ENCODE measurements at places on chromosomes 13 and 19.

- DNase-seq = no peak
Measured at GRCh38 chr13:94329754-94330551, 149.5 kb downstream of the DCT start.

- no peak for DNase-seq
Measured at GRCh38 chr19:53871454-53871853, 3.8 kb downstream of the MYADM start.

GRCh38 chr13:20995245-20995838 is 66.0 kb downstream of the LATS2 start:
- no peak for DNase-seq

GRCh38 chr13:34411894-34412293 is 530.2 kb upstream of the NBEA start:
- DNase-seq = no peak

DNA sequence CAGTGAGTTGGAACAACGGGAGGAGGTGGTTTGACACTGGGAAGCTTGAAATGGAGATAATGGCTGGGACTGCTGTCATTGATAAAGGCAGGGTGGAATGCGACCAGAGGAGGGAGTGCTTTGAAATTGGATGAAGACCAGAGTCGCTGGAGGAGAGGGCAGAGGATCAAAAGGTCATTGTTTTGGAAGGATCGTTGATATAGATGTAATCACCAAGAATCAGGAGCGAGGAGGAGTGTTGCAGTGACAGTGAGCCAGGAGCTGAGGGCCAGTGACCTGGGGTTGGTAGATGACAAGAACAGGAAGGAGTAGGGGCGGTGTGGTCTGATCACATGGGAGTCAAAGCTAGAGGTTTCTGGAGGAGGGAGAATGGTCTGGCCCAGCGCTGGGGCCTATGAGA is 25.3 kb downstream of the TM9SF2 start:
- no peak for DNase-seq

DNA sequence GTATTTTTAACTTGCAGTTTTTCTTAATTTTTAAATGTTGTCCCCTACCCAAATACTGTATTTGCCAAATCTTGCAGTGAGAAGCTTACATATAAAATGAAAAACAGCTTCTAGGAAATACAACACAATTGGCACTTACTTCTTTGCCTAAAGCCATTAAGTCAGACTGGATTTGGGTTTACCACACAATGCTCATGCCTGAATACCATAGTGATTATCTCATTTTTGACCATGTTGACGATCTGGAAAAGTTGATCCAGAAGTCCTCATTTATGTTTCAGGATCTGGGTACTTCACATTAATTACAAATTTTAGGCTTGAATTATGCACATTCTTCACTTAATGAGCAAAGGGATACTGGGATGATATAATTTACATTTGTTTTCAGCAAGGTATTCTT is 2.4 kb downstream of the RNF6 start:
- DNase-seq = no peak

GRCh38 chr19:54329476-54330165 is 9.3 kb downstream of the LILRA4 start:
- no peak for DNase-seq

DNA sequence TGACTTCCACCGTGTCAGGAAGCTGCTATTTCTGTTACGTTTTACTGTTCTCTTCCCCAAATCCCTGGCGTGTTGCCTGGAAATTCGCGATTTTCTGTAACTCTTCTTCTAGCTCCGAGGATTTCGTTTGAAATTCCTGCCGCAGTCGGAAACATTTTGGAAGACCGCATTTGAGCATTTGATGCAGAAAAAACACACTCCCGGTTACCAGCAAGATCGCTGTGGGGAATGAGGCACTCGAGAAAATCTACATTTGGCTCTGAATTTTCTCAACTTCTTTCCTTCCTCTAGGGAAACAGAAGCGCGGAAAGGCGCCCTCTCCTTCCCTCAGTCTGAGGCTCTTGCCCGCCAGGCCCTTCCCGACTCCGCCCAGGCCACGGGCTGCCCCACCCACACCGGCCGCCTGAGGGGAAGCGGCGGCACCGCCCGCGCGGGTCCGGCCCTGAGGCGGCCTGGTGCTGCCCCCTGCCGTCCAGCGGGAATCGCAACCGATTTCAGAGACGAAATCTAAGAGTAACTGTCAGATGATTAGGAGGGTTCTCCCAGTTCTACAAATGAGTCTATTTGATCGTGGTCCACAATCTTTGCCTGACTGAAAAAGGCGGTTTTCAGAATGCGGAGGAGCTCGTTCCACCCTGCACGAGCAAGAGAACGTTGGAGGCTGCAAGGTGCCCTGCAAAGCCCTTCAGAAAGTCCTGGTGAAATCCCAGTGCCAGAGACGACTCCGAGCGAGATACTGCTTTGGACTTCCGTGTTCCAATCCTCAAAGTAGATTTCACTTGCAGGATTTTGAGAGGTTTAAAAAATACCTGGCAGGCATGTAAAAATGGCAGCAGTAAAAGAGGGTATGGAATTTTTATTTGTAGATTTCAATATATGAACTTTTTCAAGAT is 18.4 kb upstream of the TUBGCP3 start:
- DNase-seq = peak; percentile 67

DNA sequence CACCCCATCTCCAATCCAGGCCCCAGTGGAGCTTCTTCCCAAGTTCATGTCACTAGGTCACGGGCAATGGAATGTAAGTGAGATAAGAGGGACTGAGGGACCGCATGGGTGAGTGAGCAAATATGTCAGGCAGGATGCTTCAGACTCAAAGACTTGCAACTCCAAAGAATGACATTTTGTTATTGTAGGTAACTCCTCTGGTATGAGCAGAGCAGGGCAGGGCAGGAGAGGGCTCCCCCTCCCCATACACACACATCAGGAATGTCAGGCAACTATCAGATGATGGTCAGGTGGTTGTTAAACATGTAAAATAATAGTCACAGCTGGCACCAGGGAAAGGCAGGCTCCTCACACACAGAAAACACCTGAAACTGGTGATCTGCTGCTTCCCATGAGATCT is 10.6 kb downstream of the ERVV-2 start:
- no peak for DNase-seq

- DNase-seq = no peak
Measured at GRCh38 chr13:27339299-27339698, 68.7 kb downstream of the RASL11A start.

DNA sequence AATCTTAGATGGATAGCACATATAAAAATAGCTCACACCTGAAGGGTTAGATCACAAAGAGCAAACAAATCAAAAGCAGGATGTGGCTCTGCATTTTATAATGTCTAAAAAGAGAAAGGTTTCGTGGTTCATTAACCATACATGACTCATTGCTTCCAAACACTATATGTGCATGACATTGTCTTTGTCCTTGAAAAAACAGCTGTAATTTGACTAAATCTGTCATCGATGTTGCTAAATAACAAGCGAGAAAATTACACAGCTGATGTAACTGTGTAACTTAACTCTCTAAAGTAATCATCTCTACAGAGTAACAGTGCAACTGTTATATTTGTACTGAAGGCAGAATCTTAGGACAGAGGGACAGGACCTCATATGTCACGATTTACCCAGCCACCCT is 383.1 kb upstream of the GPC6 start:
- peak; percentile 82 for DNase-seq

GRCh38 chr19:32924200-32924599 is 47.6 kb downstream of the CEP89 start:
- no peak for DNase-seq

DNA sequence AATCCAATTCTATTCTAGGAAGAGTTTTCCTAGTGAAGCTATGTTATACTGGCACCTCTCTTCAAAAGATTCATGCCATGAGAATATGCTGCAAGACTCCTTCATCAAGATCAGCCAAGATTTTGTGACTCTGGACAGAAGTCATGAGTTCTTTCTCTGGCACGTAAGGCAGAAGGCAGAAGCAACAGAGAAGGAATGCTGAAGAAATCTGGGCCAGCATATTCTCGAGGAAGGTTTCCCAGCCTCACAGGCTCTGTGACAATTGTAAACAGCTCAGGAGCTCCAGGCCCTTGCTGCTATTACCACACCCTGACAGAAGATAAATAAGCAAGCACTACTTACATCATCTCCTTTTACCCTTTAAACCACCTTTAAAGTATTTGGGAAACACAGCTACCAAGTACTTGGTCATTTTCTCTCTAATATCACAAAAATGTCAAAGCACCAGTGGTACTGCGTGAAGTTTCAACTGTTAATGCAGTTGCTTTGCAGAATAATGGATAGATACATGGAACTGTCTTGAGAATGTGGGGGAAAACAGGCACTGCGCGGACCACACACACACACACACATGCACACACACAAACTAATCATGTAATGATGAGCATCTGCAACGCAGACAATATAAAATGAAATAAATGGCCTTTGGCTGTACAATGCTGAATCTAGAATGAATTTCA is 55.4 kb downstream of the INTS6 start:
- no peak for DNase-seq

- no peak for DNase-seq
Measured at GRCh38 chr19:56124578-56124977, 3.5 kb upstream of the ZNF787 start.

- DNase-seq = no peak
Measured at GRCh38 chr13:108755083-108755482, 125.7 kb downstream of the MYO16 start.

GRCh38 chr13:108120856-108121255 is 94.5 kb downstream of the LIG4 start:
- no peak for DNase-seq

DNA sequence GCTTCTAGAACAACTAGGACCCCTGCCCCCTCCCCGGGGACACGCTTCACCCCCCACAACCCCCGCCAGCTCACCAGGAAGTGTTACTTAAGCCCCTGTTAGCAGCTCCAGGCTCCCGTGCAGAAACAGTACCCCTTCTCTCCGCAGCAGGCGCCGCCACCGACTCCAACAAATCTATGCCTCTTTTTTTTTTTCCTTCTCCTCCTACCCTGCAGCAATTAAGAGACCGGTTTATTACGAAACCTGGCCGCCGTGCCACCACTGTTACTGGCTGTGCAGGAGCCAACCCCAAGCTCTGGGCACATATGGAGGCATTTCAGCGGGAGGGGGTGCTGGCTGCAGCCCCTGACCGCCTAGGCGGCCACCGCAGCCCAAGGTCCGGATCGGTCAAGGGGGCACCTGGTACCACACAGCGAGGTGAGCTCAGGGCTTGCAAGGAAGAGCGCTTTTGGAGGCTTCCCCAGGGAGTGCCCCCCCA is 2.4 kb downstream of the GADD45B start:
- no peak for DNase-seq

DNA sequence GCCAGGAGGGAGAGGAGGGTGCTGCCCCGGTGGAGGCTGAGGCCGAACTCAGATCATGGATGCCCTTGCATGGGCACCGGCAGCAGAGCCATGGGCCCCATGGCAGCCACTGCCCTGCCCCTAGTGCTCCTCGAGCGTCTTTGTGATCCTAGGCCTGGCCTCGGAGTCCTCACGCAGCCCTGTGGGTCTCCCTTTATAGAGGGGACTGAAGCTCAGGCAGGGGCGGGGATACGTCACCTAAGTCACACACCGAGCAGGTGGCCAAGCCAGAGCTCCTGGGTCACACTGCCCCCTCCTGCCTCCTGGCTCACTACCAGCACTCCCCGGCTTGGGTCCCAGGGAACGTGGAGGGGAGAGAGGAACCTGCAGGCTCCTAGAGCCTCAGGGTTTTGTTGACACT is 28.7 kb downstream of the DHX34 start:
- no peak for DNase-seq

GRCh38 chr19:42942187-42942789 is 5.3 kb upstream of the PSG7 start:
- no peak for DNase-seq

DNA sequence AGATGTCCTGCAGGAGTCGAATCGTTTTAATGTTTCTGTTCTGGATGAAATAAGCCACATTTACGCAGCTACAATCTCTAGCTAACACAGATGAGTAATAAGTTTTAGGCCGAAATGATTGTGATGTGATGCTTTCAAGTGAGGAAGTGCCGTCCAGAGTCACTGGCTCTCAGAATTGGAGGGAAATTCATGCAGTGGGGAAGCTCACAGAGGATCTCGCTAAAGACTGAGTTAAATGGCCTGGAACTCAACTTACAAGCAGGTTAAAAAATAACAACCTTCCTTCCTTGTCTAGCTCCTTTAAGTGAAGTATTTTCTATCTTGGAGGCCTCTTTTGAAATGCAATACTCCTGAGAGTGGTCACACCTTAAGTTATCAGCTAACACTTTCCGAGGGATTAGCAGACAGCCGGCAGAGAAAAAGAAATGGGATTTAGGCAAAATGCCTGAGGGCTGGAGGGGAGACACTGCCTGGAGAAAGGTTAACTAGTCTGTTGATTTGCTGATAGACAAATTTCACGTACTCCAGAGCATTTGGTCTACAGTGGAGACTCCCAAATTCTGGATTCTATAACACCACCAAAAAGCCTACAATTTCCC is 74.2 kb downstream of the IRS2 start:
- no peak for DNase-seq

- DNase-seq = no peak
Measured at GRCh38 chr13:57644106-57644505, 12.6 kb downstream of the PCDH17 start.

DNA sequence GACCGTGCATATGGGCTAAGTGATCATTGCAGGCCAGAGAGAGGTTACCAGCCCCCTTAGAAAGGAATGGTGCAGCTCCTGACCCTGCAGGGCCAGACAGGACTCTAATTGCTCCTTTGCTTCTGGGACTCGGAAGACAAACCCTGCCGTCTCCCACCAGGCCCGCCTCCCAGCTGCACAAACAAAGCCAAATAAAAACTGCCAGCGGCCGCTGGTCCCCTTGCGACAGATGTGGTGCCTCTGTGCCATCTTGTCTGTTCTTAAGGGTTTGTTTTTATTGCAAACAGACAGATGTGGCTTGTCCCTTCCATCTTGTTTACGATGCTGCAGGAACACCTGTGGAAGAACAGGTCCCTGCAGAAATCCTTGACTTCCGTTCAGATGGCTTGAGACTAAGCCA is 434.4 kb upstream of the TSHZ3 start:
- no peak for DNase-seq

GRCh38 chr13:106819413-106820180 is 251.7 kb upstream of the ARGLU1 start:
- DNase-seq = no peak

DNA sequence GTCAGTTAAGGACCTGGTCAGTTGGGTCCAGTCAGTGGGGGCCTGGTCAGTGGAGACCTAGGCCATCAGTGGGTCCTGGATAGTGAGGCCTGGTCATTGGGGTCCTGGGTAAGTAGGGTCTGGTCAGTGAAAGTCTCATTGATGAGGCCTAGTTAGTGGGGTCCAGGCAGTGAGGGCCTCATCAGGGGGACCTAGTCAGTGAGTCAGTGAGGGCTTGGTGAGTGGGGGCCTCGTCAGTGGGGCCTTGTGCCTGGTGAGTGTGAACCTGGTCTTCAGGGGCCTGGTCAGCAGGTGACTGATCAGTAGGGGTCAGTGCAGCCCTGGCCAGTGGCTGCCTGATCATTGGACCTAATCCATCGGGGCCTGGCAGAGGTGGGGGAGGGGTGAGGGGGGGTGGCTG is 42.6 kb upstream of the TPM4 start:
- no peak for DNase-seq

DNA sequence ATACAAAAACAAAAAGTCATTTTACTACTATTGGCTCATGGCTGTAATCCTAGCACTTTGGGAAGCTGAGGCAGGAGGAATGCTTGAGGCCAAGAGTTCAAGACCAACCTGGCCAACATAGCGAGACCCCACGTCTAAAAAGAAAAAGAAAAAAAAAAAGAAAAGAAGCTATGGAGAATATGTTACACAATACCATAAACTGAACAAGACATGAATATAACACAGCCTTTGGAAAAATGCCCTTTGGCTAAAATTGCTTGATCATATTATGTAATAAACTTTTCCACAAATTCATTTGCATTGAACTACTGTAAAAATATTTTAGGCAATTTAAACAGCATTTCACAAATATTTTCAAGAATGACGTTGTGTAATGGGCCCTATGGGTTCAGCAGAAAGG is 3.7 kb upstream of the ZNF415 start:
- DNase-seq = no peak

GRCh38 chr13:60402022-60402421 is 5.0 kb downstream of the TDRD3 start:
- DNase-seq = no peak

All from NCI-H2081 treated with DMSO at 0.1 percent for 48 hours (cell line).